ENCODE measurements at places on chromosomes 3 and 15.

GRCh38 chr3:124149771-124150170 is 157.8 kb upstream of the ROPN1 start:
- DNase-seq, result no peak

- no peak for DNase-seq
Observed at GRCh38 chr15:90686435-90687218, 30.5 kb upstream of the BLM start.

DNA sequence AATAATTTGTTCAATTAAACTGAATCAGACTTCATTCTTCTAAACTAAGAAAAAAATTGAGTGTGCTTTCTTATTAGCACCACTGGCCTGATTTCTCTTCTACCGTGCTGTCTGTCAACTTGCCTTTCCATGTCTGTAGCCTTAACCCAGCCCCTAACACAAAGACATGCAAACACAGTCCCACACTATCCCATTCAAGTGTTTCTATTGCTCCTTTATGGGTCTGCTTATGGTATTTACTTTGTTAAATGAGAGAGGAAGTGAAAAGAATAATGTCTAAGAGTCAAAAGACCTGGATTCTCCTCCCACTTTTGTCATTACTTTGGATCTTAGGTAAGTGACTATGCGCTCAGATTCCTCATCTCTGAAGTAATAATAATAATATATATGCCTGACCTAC is 55.3 kb downstream of the GTF2E1 start:
- no peak for DNase-seq

GRCh38 chr15:67026610-67026967 is 38.8 kb upstream of the SMAD3 start:
- DNase-seq, result no peak

DNA sequence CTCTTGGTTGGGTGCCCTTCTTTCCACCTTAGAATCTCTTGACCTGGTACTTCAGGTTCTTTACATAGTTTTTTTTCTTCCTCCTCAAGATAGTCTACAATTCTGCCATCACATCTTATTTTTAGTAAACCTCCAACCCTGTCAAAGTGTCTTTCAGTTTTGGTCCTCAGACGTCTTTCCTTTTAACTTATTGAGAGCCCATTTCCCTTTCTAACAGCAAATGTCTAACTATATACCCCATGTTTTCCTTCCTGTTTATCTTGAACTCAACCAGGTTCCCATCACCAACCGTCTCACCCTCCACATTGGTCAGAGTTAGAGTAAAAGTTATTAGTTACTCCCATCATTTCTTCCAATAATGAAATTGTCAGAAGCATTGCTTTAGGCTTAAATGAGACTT is 10.4 kb downstream of the KBTBD12 start:
- no peak for DNase-seq

GRCh38 chr15:48784756-48785155 is 26.1 kb downstream of the CEP152 start:
- no peak for DNase-seq

DNA sequence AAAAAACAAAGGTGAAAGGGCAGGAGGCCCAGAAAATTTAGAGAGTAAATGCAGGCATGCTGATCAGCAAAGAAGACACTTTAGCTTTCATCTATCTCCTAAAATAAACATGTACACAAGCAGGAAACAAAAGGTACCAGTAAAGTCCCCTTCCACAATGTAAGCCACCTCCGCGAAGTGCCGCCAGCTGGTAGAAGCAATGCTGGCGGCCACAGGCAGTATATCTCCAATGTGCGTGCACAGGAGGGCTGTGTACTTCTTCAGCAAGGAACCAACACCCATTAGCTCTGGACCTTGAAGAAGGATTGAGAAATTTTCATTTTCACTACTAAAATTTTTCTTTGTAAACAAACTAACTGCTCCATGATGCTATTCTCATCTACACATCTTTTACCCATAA is 75.4 kb downstream of the HERC2 start:
- DNase-seq, result no peak

- DNase-seq, result no peak
Observed at GRCh38 chr3:13136426-13136825, 63.2 kb upstream of the IQSEC1 start.

DNA sequence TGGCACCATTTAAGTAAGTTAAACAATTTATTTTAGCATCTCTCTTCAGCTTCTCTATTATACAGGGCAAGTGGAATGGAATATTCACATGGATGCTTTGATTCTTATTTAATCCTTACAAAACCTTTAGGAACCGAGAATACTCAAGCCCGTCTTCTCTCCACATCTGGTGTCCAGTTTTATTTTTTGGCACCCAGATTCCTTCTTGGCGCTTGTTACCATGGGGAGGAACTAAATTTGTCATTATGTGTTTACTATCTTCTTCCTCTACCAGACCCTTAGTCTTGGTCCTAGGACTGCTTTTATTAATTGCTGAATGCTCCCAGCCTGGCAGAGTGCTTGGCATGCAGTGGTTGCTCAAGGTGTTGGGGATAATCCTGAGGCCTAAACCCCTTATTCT is 138.8 kb downstream of the CACNA2D3 start:
- DNase-seq, result no peak

DNA sequence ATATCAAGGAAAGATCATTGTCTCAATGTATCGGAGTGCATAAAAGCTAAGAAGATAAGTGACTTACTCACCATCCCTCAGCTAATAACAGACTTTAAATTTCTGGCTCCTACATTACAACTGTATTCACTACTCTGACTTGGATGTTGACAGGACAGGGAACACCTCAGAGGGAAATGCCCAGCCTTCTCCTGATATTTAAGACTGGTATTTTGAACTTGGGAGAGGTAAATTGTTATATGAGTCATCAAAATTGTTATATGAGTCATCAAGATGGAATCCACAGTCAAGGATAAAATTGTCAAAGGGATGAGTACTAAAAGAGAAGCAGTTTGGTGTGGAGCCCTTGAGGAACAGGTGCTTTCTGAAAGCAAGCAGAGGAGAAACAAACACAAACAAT is 961.4 kb downstream of the VGLL3 start:
- no peak for DNase-seq

DNA sequence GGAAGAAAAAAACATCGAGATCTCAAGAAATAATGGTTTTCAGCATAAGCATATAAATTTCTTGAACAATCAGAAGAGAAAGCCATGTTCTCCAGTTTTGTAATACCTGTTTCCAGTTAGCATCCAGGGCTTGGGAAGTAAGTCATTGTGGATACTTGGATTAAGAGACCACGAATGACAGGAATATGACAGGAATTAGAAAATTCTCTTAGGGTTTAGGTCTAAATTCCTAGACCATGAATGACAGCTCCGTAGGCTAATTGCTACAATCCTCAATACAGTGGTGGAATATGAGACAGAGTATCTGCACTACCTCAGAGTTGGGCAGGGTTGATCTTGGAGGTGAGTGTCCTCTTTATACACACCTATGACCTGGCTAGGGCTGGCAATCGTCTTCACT is 517.5 kb downstream of the NTRK3 start:
- DNase-seq, result no peak

- no peak for DNase-seq
Observed at GRCh38 chr3:99211309-99211708, 309.8 kb upstream of the DCBLD2 start.

GRCh38 chr3:121895121-121895520 is 920 bp downstream of the SLC15A2 start:
- no peak for DNase-seq

- no peak for DNase-seq
Observed at GRCh38 chr3:182179631-182180030, 467.9 kb downstream of the SOX2 start.

- DNase-seq, result no peak
Observed at GRCh38 chr15:99605490-99605931, 39.7 kb downstream of the MEF2A start.

GRCh38 chr3:150251187-150252062 is 156.7 kb upstream of the TSC22D2 start:
- no peak for DNase-seq

DNA sequence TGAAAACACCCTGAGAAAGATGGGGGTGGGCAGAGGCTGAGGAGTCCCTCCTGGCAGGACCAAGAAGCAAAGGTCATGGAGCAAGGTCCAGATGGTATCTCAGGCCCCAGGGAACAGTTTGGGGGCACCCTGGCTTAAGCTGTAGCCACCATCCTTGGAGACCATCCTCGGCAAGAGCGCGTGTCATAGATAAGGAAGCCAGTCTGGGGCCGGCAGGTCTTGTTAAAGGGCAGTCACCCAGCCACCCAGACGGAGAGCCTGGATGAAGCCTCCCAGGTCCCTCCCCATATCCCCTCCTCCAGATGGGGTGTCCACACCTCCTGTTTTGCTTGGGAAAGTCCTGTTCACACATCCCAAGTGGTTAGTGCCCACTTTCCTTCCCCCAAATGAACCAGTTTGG is 191.1 kb downstream of the KLF13 start:
- no peak for DNase-seq

GRCh38 chr15:93553167-93553935 is 464.3 kb upstream of the RGMA start:
- DNase-seq, result no peak

GRCh38 chr3:110341047-110341446 is 730.6 kb upstream of the NECTIN3 start:
- no peak for DNase-seq

GRCh38 chr3:89107461-89108290 is at the start of gene EPHA3:
Gene EPHA3, plus strand, starts transcription at chr3:89107621. Its CDS starts 128 bp downstream, at chr3:89107749.
- peak; percentile 65 for DNase-seq

- DNase-seq, result no peak
Observed at GRCh38 chr15:101213147-101213546, 38.7 kb downstream of the CHSY1 start.

DNA sequence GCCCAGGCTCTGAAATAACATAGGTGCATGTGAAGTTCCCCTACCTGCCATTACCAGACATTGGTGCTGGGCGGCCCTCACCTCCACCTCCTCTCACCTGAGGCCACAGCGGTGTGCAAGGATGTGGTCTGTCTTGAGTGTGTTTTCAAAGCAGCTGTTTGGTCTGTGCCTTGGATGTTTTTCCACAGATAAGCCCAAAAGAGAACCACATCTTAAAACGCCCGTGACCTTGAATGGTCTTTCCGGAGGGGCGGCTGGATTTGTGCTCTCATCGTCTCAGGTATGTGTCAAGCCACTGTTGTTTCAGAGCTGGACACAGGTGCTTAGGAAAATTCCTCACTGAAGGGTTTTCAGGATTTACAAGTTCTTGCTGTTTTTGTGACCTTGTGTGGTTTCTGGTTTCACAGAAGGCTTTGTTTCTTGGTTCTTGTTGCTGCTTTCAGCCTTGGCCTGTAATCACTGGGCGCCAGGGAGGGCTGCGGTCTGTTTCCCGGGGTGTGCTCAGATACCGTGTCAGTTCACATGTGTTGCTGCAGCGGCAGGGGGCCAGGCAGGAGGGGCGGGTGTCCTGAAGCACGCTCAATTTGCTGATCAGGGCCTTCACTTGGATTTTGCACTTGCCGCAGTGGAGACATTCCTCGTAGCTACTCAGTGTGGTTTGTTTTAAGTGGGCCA is 128.4 kb downstream of the IGF1R start:
- DNase-seq, result no peak

DNA sequence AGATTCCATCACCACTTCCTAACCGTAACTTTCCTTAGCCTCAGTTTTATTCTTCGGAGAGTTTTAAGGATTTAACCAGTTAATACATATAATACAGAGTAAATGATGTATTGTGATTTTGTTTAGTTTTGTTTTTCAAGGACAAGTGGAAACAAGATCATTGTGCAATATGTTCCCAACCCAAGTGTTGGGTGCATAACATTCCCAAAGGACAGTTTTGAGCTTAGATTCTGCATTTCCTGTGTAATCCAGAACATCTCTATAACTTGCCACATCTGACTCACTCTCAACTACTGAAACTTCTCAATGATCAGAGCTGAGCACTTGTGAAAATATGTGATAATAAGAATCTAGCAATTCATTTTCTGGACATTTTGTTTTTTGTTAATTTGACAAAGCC is 466.1 kb upstream of the PPP2R3A start:
- DNase-seq, result no peak

GRCh38 chr3:160812304-160812703 is 56.3 kb downstream of the PPM1L start:
- no peak for DNase-seq

DNA sequence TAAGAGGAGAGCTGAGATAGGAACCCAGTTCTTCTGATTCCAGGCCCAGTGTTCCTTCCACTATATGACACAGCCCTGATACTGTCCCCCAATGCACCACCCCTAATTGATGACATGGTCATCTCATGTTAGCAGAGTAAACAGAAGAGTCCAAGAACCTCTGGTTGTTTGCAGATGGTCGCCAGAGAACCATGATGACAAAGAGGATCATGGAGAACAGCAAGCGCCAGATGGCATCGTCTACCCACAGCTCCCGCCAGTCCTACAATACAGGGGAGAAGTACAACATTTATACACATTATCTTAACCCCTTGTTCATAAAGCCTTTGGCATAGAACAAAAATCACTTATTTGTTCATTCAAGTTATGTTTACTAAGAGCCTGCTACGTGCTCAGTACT is 18.5 kb upstream of the VPS39 start:
- no peak for DNase-seq

DNA sequence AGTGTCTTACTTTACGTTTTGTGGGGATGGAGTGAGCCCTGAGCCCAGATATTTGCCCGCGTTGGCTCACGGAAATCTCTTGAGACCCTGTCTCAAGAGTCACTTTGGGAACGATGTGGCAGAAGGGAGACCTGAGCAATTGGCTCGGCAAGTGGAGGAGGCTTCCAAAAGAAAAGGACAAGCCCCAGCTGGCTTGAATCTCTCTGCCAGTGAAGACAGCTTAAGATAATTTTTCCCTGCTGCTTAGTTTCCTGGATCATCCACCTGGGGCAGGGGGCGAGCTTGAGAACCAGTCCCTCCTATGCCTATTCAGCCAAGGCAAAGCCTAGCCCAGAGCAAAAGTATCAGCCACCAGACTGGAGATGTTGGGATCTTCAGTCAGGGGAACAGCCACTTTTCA is 708 bp downstream of the SEC22A start:
- DNase-seq, result peak; percentile 7

DNA sequence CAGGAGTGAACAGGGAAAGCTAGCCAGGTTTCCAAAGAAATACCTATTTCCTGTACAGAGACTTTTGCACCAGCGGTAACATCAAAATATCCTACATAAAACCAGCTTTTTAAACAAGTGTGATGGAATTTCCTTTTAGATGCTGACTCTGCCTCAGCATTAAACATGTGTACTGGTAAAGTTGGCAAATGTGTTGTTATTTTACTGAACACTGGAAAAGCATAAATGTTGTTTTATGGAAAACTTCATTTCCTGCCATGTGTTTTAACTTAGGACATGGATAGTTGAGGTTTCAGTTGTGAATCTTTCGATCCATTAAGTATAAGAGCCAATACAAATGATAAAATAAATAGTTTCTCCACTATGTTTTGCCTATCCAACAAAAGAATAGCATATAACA is 15.7 kb downstream of the OXNAD1 start:
- DNase-seq, result no peak

DNA sequence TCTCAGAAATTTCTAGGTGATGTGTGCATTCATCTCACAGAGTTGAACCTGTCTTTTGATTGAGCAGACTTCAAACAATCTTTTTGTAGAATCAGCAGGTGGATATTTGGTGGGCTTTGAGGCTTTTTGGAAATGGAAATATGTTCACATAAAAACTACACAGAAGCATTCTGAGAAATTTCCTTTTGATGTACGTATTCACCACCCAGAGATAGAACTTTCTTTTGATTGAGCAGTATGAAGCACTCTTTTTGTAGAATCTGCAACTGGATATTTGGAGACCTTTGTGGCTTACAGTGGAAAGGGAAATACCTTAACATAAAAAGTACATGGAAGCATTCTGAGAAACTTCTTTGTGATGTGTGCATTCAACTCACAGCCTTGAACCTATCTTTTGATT is 3515.0 kb downstream of the GOLGA6L6 start:
- no peak for DNase-seq
